ENCODE measurements at places on chromosomes 3 and 15.
A peak's percentile ranks its signal among the peaks of the same experiment; 100 is the strongest.

GRCh38 chr3:29690686-29691353 is 409.9 kb downstream of the RBMS3 start:
- no peak for DNase-seq

DNA sequence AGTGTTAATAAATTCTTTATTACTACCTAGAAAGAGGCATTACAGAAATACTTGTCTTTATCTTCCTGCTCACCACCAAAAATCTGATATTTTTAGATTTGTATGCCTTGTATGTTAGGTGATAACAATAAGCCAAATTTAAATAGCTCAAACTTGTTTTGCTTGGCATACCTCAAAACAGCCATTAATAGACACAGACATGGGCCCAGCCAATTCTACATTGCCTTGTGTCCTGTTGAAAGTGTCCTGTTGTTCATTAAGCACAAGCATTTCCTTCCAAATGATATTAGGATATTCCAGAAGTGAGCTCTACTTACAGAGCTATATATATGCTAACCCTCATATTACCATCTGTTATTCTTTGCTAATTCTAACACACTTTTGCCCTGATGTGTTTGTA is 438.6 kb upstream of the ZNF385D start:
- DNase-seq = no peak

- DNase-seq = no peak
These were observed 268.6 kb downstream of the RORA start for GRCh38 chr15:60960517-60960916.

DNA sequence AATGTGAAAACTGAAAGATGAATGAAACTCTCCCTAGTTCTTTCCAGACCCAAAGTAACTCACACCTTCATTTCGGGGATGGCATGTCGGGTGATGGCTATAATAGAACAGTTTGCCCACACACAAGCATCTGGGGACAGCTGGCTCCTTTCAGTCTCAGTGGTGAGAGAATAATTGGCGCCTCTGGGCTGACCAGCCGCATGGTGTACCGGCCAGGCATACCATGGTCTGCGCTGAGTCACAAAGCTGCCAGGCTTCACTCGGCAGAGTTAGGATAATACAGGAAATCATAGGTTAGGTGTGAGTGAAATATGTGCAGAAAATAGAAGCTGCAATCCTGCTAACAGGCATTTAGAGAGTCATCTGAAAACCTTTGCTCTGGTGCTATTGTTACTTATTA is 80.4 kb upstream of the IGF1R start:
- DNase-seq = no peak

DNA sequence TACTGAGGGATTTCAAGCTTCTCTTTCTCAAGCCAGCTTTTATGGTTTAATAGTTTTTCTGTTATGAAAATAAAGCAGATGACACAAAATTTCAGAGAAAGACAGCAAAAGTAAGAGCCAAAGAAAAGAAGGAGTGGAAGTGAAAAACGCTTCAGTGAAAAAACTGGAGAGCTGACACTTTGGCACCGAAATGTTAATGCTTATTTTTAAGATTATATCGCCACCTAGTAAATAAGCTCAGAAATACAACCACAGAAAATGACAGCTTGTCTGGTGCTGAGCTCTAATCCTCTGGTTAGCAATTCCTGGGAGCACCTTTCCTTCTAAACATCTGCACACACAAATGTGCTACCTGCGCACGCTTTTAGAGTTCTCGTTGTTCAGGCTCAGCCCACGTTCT is 101.6 kb downstream of the ZPLD1 start:
- peak; percentile 45 for DNase-seq

- no peak for DNase-seq
These were observed 97.9 kb downstream of the NAALADL2 start for GRCh38 chr3:174957081-174957480.

- peak; percentile 91 for DNase-seq
These were observed 59.0 kb downstream of the FRMD4B start for GRCh38 chr3:69326855-69327300.

DNA sequence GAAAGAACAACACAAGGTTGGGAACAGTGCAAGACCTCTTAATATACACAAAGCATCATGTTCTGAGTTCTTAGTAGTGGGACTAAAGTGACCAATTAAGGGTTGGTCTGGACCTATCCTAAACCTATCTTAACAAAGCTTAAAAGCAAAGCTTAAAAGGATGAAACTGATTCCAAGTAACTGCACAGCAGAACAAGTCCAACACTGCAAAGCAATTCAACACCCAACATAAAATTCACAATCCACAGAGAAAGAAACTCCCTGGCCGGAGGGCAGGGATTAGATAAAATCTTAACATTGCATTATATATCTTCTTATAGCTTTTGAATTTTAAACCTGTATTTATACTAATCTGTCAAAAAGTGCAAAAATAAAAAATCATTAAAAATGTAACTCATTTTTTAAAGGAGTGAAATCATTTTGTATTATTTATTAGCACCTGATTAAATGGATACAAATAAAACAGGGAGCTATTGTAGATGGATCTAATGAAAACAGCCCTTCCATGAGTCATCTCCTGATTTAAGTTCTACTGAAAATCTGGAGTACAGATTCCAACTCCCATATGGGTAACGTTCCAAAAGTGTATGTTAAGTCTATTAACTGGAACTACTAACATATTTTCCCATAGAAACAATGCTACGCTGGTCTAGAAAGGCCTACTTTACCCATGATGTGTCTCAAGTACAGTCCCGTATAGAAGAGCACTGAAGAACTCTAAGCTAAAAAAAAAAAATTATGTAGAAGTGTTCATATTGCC is 34.9 kb downstream of the PIK3R4 start:
- DNase-seq = no peak

Data from suppressor macrophage treated with lipopolysaccharide for 4 hours (primary cell).